ENCODE measurements at places on chromosomes 3 and 15.

DNA sequence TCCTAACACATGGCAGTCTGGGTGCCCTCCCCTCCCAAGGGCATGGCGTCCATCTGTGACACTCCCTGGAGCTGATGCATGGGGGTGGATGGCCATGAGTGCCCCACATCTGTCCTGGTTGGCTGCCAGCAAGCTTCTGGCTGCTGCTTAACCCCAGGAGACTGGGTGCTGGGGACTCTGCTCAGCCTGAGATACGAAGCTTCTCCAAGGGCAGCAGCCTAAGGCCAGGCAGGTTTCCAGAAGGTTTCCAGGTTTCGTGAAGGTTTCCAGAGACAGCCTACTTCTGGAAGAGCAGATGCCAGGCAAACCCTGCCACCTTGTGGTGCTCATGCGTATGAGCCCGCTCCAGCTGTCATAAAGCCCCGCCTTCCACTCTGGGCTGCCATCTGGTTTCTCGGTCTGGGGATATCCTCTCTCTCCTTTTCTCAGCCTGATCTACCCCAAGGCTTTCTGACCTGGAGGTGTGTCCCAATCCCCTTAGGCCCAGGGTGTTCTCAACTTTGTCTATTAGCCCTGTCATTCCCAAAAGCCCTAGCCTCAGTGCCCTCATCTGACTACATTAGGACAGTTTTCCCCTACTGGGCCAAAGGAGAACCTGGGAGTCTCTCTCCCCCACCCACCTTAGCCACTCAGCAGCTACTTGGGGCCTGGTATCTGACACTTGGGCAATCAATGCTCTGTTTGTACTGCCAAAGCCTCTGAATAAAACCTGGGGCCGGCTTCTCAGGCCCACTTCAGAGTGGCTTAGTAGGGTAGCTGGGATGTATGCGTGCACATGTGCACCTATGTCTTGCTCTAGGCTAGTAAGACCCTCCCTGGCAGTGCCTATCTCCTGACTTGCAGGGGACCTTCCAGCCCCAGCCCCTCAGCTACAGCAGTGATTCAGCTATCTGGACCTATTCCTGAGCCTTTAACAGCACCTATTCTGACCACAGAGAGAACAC, 12.0 kb downstream of the MRPL46 start:
- DNase-seq, result no peak

- DNase-seq, result no peak
Observed at GRCh38 chr15:65558997-65559760, 28.9 kb downstream of the HACD3 start.

DNA sequence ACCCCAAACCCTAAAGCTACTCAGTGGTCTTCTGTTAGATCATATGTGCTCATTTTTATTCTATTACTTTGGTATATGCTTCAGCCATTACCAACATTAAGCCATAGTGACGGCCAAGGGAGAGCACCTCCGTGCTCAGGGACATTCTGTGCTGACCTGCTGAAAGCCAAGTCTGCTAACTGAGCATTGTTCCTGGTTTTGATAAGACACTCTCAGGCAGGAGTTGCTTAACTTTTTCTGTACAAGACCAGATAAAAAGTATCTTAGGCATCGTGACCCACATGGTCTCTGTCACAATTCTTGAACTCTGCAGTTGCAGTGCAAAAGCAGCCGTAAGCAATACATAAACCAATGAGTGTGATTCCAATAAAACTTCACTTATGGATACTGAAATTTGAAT, 100.6 kb downstream of the KLHL25 start:
- no peak for DNase-seq

DNA sequence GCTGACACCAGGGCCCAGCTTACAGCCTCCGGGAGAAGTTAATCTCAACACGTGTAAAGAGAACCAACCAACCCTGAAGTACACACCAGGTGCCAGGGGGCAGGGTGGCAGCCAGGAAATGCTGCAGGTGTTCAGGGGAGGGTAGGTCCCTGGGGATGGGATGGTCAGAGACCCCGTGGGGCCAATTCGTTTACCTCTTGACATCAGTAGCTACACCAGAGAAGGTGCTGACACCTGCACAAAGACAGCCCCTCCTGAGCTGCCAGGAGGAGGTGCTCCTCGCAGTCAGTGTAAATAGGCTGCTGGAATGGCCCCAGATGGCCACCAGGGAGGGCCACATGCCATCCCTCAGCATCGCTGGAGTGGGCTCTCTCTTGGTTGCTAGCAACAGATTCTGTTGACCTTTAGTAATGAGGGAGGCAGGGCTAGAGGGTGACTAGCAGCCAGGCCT, 52.8 kb downstream of the CORO2B start:
- DNase-seq, result no peak

DNA sequence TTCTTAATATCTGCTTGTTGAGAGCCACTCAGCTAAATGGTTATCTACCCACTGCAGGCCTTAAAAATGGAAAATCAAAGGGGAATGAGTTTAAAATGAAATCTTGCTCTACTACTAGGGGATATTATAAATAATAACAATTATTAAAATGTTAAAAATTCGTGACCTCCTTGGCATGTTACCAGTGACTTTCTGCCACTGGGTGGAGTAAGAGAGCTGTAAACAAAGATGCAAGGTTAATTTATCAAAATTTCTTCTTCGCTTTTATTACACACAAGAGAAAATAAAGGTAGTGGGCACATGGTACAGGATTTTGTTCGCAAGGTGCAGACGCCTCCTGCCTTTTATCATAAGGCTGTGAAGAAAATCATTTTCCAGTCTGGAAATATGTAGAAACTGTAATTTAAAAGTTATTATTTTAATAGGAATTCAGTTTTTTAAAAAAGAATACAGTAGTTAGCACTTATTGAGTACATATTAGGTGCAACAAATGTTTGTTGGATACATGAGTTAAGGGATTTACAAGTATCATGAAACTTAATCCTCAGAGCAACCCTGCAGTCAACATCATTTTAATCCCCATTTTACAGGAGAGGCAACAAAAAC, 272.6 kb downstream of the SUCLG2 start:
- no peak for DNase-seq

GRCh38 chr3:76024640-76025039, 239.3 kb upstream of the ZNF717 start:
- DNase-seq, result no peak

DNA sequence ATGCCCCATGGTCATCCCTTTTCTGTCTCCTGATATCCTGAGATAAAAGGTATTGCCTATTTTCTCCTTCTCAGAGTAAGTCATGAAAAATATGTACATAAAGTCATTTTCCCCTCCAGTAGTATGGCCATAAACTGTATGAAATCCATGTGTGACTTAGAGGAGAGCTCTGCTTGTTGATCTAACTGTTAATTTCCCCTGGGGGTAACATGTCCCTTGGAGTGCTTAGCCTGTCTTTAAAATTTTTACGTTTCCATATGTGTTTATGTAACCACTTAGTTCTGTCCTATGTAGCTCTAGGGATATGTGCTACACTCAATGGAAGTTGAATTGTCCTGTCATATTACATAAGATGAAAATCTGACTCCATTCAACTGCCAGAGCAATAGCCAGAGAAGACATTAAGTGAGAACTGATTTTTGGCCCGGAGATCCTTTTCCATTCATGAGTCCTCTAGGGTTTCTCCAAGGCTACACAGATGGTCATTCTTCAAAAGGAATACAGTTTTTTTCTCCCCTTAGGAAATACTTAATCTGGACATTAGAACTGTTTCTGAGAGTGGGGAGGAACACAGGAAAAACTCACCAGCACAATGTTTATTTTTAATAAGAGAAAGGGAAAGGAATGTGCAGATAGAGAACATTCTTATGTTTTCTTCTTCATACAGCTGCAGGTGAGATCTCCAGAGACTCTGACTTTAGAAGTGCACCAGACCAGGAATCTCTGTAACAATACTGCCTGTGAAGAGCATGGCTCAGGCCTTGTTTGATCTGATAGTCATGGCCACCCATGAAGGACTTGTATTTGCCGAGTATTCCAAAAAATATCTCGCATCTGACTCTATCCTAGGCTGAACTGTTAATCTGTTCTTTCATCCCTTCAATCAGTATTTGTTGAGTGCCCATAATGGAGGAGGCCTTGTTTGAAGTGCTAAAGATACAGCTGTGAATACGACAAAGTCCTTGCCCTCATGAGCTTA, 29.8 kb upstream of the CLRN1 start:
- no peak for DNase-seq

DNA sequence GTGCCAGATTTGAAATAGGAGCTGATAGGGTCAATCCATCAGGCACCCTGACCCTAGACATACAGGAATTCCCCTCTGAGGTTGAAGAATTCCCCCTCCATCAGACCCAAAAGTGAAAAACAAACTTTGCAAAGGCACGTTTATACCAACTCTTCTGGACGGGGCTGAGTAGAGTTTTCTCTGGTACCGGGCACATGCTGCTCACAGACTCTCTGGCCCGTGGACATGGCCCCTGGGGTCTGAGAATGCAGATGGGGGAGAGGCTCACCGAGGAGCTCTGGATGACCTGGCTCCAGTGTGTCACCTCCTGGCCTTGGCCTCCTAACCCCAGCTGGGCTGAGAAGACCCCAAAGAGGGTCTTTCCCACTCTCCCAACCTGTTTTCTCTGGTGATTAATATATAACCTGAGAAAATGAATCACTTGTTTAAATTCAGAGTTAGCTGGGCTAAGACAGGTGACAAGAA, 11.2 kb upstream of the LIPC start:
- no peak for DNase-seq

- DNase-seq, result no peak
Observed at GRCh38 chr15:43912208-43912607, 85.4 kb downstream of the WDR76 start.

DNA sequence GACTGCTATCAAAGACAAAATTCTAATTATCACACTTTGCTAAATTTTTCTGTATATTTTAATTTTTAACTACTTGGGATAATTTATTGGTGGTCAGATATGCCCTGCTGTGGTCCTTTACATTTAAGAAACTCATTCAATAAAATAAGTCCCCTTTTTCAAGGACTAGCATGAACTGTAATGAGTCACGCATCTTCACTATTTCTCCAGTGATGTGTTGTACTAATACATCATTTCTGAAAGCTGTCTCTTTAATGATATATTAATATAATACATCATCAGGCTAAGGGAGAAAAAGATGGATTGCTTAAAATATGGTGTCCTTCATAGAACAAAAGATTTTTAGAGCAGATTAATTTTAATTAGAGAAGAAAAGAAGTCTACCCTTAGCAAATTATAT, 901.4 kb downstream of the DIPK2A start:
- no peak for DNase-seq

DNA sequence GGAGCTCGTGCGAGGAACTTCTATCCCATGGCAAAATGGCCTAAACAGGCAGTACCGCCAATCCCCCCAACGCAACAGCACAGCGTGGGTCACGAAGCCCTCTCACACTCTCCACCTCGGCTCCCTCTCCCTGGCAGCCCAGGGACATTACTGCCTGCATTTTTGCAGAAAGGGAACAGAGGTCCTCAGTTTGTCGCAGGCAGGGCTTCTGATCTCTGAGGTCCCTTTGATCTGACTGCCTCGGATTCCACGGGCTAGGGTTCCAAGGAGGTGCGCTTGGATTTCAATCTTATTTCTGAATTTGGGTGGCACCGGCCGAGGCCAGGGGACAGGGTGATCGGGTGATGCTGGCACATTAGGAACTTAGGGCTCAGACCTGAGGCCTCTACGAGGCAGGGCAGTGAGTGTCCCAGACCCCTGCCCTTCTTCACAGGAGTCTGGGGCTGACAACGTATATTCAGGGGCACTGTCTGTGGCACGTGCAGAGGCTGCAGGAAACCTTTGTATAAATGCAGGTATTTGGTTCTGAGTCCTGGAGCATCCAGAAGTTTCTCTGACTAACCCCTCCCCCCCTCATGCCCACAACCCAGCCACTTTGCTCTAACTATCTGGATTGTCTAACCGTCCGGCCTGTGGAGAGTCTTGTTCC, 197.9 kb downstream of the XXYLT1 start:
- no peak for DNase-seq
